GM04503 (cell line): ENCODE measurements at places on chromosomes 5 and 9.
A peak's percentile ranks its signal among the peaks of the same experiment; 100 is the strongest.

DNA sequence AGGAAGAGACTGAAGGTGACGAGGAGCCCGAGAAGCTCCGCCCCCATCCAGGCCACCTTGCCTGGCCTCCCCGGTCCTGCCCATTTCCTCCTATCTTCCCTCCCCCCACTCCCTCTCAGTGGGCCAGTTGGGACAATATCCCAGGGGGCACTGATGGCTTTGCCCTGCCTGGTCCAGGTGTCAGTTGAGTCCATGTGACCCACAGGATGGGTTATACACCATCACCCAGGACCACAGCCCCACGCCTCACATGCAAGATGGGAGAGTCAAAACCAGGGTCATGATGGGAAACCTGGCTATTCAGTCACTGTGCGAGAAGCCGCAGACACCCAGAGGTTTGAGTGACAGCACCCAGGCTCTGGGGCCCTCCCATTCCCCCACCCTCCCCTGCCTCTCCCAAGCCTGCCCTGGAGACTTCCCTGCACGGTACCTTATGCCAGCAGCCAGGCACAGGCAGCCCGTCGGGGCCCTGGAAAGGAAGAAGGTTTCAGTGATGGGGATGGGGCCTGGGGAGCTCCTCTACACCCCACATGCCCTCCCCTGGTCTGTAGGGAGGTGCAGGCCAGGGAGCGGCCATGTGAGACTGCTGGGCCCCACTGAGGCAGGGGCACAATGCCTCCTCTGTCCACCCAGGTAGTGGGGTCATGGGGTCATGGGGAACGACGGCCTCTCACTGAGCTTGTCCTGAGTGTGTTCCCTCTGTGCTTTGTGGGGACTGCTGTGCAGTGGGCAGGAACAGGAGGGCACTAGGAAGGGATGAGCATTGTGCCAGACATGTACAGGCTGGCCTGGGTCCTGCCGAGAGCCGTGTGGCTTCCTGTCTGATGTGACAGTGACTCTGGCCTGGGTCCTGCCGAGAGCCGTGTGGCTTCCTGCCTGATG, 6.3 kb upstream of the PHYKPL start:
- no peak for DNase-seq

GRCh38 chr9:130995086-130996011, 13.6 kb upstream of the LAMC3 start:
- DNase-seq = no peak

DNA sequence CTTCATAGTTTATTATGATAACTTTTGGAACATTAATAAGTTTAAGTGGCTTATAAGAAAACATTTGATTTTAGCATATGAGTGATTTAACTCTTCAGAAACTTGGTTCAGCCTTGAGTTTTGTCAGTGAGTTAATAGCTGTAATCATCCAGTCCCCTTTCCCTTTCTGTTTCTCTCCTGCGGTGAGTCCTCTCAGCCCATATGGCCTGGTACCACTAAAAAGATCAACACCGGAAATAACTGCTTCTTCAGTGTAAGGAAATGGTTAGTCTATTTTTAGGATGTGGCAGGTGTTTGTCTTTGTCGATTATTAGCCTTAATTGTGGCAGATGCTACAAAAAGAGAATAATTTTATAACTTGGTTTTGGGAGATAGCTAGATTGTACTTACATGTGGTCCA, 120.2 kb upstream of the GRHPR start:
- no peak for DNase-seq

GRCh38 chr5:9408964-9409363, 136.9 kb downstream of the SEMA5A start:
- DNase-seq = no peak

DNA sequence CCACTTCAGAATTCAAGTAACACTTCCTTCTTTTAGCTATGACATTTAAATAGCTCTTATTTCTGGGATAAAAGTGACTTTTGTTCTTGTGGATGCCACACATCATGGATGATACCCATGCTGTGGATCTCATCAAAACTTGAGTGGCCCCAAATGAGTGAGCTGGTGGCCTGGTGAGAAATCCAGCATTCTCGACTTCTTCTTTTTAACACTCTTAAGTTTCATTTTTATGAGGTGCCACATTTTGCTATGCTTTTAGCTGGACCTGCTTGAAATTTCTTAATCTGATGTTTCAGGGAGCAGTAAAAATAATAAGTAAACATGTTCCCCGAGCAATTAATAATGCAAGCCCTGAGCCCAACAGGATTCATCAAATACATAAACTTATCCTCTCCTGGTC, 384.8 kb upstream of the MEF2C start:
- DNase-seq = no peak

- no peak for DNase-seq
Measured at GRCh38 chr5:56908942-56909293, 478 bp upstream of the SETD9 start.

GRCh38 chr5:136001466-136001981, 27.3 kb upstream of the TGFBI start:
- peak; percentile 93 for DNase-seq

- no peak for DNase-seq
Measured at GRCh38 chr9:87338088-87338989, 159.3 kb upstream of the DAPK1 start.

- DNase-seq = no peak
Measured at GRCh38 chr5:154721481-154722058, 33.6 kb upstream of the LARP1 start.

GRCh38 chr9:112174965-112175795, at the start of gene SUSD1:
Gene SUSD1, minus strand, starts transcription at chr9:112175297. Its CDS starts 62 bp downstream, at chr9:112175235.
- DNase-seq = no peak

DNA sequence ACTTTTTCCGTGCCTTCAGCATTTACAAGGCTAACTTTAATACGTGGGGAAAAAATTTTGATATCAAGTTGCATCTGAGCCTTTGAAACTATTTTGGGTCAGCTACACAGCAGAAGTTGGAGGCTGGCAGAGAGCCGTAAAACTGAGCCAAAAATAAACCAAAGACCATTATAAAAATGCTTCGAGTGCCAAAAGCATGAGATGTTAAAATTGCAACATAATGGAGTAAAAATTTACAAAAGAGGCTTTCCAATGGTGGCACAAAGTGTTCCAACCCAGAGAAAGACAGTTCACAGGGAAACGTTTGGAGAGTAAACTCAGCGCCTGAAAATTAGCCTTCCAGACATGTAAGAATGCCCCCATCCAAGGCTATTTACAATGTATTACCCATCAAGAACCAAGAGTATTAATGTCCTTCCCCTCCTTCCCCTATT, 190.3 kb downstream of the TLE1 start:
- peak; percentile 54 for DNase-seq

- no peak for DNase-seq
Measured at GRCh38 chr9:131227112-131227958, 49.0 kb downstream of the FAM78A start.

DNA sequence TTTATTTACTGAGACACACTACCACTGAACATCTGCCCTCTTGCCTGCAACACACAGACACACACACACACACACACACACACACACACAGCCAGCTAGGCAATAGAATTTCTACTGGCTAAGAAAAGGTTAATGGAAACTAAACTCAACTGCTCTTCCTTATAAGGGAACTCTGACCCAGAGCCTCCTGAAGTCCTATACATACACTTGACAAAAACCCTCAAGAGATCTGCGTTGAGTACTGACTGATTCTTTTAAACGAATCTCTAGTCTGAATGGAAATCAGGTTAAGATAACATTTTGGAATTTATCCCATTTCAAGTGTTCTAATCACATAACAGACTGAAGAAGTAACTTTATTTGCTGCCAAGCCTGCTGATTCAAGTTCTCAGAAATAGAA, 25.9 kb upstream of the TRPM3 start:
- DNase-seq = no peak

DNA sequence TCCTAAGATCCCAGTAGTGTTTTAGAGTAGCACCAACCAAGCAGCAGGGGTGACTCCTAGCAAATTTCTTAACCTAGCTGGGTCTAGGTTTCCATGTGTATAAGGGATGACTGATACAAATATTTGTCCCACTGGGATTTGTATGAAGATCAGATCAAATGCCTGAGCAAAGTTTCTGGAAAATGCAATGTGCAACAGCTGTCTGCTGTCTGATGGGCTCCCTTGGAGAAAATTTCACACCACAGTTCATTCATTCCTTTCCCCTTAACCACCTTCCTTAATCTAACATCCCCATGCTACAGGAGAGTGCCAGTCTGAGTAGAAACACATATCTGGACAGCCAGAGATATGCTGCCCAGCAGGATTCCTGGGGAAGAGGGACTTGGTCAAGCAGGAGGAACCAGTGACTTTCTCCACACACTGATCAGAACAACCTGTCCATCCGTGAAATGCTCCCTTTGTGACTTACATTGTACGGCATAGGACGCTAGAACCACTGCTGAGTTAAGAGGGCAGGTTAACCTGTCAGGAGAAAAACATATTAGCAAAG, 53.3 kb downstream of the PTPN3 start:
- no peak for DNase-seq

GRCh38 chr5:137278476-137278875, 220.7 kb downstream of the SPOCK1 start:
- no peak for DNase-seq

- DNase-seq = no peak
Measured at GRCh38 chr5:149439899-149440542, 60.9 kb upstream of the IL17B start.

GRCh38 chr5:124090115-124090514, 578.1 kb downstream of the CSNK1G3 start:
- DNase-seq = no peak

DNA sequence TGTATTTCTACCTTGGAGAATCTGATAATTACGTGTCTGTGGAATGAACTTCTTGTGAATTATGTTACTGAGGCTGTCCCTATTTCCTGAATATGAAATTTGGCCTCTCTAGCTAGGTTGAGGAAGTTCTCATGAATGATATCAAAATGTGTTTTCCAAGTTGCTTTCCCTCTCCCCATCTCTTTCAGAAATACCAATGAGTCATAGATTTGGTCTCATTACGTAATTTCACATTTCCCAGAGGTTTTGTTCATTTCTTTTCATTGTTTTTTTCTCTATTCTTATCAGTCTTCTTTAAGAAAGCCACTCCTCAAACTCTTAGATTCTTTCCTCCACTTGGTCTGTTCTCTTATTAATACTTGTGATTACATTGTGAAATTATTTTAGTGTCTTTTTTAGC, 923.8 kb upstream of the CDH9 start:
- DNase-seq = no peak

DNA sequence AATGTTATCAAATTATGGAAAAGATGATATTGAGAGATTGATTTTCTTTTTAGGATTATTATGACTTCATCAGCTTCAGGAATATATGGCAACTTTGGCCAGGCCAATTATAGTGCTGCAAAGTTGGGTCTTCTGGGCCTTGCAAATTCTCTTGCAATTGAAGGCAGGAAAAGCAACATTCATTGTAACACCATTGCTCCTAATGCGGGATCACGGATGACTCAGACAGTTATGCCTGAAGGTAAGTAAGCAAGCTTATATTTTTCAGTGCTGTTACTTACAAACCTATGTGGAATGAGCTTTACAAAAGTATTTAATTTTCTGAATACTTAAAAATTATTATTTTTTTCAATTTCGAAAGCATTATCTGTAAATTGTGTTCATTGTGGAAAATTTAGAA, 26.5 kb downstream of the HSD17B4 start:
- no peak for DNase-seq

DNA sequence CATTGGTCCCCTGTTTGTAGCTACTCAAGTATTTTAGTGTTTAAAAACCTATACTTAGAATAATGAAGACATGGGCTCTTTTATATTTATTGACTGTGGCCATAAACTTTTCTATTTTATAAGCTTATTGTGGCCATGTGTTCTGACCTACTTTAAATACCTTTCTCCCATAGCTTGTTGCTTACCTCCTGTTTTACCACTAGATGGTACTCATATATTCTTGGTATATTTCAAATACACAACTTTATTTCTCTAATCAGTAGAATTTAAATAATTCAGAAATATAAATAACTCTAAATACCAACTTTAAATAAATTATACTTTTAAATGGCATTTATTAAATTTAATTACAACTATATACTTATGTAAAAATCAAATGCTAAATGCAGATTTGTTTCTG, 498.0 kb downstream of the PRDM9 start:
- no peak for DNase-seq

- DNase-seq = no peak
Measured at GRCh38 chr9:113573046-113573958, 109.8 kb downstream of the RGS3 start.
